AG09319 (cell line): ENCODE measurements at places on chromosomes 3 and 15.

DNA sequence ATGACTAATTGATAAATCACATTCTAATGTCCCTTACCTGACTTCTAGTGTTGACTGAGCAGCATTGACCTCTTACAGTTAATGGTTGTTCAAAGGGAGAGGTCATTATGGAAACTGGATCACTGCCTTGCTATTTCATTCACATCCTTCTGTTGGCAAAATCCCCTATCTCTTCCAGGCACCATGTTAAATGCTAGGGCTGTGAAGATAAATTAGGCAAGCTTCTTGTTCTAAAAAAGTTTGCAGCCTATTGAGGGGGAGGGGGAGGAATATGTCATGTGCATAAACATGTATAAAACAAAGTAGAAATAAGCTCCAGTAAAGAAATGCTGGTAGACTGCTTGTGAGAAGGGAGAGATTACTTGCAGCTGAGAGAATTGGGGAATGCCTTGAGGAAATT, 84.8 kb upstream of the MLF1 start:
- no peak for DNase-seq

DNA sequence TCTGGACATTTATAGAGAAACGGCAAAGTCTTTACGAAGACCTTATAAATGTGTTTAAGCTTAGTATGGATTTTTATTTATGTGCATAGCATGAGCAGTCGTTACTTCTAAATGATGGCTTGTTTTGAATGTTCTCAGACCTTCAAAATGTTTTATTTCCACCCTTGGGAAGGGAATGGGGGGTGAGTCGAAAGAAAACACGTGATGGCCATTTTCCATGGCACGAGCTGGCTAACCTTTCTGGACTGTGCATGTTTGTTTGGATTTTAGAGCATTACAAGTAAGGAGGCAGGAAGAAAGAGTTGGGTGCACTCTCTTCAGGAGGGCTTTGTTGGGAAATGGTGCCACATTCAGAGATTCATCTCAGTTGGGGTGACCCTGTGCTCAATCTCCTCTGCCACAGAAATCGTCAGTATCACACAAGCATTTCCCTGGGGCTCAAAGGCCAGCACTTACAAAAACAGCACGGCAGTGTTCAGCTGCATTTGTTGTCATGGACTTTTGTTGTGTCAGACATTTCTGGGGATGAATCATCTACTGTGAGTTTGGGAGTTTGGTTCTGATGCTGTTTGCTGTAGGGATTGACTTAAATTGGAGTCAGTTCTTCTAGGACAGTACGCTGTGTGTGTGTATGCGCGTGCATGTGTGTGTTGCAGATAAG, 52.3 kb upstream of the ADAMTS9 start:
- no peak for DNase-seq

GRCh38 chr3:41301548-41301947, 102.2 kb downstream of the CTNNB1 start:
- no peak for DNase-seq

DNA sequence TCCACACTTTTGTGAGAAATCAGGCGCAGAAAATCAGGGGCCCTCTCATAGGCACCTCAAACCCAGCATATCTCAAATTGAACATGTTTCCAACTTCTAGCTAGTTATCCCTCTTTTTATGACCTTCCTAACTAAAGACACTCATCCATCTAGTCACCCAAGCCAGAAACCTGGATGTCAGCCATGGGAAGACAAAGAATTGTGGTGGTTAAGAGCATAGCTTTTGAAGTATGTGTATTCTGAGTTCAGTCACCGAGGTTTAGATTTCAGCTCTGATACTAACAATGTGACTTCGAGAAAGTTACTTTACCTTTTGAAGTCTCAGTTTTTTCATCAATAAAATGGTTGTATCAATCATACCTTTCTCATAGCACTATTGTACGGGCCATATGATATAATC, 495.5 kb downstream of the NLGN1 start:
- no peak for DNase-seq

DNA sequence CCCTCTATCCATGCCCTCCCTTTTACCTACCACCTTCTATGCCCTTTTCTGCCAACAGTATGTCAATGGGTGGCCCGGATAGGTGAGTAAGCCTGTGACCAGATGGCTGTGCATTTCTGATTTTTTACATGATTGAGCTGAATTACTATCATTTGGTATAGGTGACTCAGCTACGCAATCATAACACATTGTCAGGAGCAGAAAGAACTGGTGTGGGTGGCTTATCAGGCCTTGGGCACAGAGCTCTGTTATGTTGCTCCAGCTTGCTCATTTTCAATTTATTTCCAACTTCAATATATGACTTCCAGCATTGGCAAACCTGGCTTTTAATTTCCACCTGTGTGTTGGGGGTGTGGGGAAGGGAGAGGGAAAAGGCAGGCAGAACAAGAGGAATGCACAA, 86.6 kb upstream of the AGBL1 start:
- no peak for DNase-seq

GRCh38 chr3:174651951-174652350, 207.2 kb upstream of the NAALADL2 start:
- DNase-seq = no peak

- no peak for DNase-seq
These were observed 38.5 kb upstream of the MELTF start for GRCh38 chr3:197068077-197068476.

GRCh38 chr3:71718072-71718471, 7.1 kb downstream of the EIF4E3 start:
- DNase-seq = no peak

DNA sequence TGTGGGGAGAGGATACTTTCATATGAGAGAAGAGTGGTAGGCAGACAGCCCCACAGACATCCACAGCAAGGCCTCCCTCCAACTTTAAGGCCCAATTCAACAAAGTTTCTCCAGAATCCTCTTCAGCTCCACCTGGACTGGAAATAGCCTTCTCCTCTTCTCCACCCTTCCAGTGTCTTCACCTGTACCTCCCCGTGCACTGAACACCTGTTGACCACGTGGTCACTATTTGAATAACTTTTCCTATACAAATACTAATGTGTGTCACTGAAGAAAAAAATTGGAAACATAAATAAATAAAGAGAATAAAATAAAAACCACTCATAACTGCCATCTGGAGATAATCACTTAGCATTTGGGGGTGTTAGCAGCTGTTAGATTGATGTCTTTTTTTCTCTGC, 52.9 kb downstream of the CCNL1 start:
- no peak for DNase-seq

- DNase-seq = no peak
These were observed 62.5 kb downstream of the SLCO3A1 start for GRCh38 chr15:91916051-91916450.

GRCh38 chr3:62376454-62376720, 3.0 kb upstream of the FEZF2 start:
- no peak for DNase-seq

DNA sequence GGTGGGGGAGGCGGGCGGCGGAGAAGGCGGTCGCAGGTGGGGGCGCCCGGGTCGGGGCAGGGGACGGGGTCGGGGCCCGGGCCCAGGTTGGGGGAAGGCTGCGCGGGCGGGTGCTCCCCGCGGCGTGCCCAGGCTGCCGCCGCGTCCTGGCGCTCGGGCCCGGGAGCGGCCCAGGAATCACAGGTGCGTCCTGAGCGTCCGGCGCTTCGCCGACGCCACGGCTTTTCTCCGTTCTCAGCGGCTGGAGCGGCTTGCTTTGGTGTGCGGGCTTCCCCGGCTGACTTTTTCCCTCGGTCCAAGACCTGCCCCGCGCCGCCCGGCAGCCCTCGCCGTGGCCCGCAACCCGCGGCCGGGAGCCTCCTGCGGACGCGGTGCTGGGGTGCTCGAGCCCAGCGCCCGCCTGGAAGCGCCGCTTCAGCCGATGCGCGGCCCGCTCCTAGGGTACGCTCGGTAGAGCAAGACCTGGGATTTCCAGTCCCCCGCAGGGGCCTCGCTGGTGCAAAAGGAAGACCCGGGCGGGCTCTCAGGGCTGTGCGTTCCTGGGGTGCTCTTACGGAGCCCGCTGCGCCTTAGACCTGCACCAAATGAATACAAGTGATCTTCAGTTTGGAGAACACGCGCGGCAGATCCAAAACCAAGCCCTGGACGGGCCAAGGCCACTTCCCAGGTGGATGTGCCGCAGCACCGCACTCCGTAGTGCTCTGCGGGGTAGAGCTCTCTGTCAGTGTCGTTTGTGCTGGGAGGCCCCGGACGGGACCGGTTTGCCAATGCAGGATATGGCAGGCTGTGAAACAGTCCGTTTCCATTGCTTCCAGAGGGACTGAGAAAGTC, 639 bp downstream of the NIPA1 start:
- DNase-seq = no peak

DNA sequence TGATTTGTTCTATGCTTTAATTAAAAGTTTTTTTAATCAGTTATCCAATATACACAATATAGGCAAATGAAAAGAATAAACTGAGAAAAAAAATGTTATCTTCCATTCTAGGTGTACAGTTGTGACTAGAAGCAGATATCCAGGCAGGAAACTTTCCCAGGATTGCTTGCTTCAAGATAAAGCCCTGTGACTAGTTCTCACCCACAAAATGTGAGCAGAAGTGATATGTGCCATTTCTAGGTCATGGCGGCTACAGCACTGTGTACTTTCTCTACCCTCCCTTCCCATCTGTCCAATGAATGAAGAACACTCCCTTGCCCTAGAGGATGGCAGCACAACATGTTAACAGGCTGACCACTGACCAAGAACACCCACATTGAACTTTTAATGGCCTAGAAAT, 110.5 kb upstream of the STT3B start:
- no peak for DNase-seq

- no peak for DNase-seq
These were observed 769.8 kb upstream of the NECTIN3 start for GRCh38 chr3:110301781-110302180.

DNA sequence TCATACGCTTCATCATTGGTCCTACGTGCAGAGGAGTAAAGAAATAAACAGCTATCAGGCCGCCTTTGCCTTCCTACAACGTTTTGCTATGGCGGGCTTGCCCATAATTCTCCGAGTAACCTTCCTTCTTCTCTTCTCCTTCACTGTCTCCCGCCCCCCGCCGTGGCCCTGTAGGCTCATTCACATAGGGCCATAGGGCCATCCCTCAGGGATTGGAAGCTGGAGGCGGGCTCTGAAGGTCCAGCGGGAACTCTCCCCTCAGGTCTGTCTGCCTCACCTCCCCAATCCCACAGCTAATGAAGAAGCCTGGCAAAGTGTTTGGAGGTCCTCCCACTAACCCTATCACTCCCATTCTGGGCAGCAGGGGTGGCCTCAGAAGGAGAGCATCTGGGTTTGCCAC, 43.6 kb downstream of the SEMA5B start:
- no peak for DNase-seq

- peak; percentile 51 for DNase-seq
These were observed 38.2 kb downstream of the PCSK6 start for GRCh38 chr15:101451266-101451799.

- no peak for DNase-seq
These were observed 18.4 kb downstream of the LRCH3 start for GRCh38 chr3:197809356-197810020.

- no peak for DNase-seq
These were observed 33.8 kb downstream of the COL6A5 start for GRCh38 chr3:130379274-130379673.

DNA sequence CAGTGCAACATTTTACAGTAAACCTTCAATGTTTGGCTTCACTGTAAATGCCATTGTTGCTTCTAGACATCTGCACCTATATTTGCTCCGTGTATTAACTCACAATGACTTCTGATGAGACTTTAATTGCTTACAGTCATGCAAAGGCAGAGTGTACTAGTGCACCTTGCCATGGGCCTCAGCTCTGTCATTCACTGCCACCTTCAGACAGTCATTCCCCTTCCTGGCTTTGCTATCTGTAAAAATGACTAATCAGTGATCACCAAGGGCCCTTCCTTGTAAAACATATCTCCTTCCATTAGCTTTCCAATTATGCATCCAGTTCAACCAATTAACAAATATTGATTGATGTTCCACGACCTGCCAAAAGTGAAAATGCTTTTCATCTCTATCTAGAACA, 120.3 kb downstream of the ARRDC4 start:
- no peak for DNase-seq

GRCh38 chr15:84830036-84830435, 12.9 kb downstream of the ALPK3 start:
- DNase-seq = no peak

GRCh38 chr15:53565721-53566120, 193.7 kb downstream of the WDR72 start:
- DNase-seq = no peak

DNA sequence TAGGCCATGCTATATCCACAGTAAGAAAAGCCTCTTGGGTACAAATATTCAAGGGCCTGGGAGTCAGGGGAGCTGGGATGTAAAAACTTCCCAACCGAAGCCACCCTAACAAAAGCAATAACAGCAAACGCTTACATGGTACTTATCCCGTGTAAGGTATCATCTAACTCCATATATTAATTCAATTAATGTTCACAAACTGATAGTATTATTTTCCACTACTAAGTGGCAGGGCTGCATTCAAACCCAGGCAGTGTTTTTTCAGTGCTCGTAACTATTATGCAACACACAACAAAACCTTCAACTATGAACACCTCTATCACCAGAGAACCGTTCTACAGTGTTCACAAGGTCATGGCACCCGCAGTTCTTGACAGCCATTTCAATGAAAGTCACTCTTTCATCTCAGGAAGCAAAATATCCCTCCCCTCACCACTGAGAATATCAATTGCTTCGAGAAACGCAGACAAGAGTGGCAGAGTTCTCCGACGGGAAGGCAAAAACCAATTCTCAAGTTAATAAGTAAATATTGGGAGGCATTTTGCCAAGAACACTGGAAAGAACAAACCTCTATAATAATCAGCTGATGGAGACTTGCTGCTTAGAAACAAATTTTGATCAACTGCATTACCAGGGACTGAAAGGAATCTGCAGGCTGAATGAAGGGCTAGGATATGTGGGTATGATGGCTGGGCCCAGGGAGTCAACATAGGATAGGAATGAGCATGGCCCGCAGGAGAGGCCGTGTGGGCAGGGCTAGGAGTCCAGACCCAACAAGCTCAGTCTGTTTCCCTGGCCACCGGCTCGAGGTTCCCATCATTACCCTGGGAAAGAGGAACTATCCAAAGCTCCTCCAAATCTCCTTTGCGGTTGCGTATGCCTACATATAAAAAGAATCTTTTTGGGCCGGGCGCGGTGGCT, 72.3 kb downstream of the XXYLT1 start:
- no peak for DNase-seq

DNA sequence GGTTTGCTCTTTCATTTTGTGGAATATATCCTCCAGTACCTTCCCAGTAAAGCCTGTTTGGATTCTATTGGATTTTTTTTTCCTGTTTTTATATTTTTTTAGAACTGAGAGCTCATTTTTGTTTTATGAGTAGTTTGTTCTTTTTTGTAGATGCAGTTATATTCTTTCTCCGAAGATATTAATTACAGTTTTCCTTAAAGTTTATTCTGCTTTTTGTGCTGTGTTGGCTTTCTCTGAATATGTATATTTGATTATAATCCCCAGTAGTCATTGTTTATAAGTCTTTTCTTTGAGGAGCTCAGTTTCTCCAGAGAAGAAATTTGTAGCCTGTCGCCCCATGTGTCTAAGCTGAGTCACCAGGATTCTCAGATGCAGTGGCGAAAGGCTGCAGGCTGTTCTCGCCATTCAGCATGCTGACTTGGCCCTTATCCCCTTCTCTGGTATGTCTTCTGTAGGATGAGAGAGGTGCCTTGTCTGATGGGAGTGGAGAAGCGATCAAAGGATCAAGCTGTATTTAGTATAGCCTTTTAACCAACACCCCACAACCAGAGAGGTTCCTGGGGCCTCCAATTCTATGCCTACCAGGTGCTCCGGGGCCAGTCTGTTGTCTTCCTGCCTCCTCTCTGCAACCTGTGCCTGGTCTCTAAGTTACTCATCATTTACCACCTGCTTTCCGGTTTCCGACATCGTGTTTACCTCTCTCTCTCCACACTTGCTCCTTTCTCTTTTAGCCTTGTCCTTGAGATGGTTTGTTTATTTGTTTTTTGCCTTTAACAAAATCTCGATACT, 31.7 kb upstream of the MFSD1 start:
- no peak for DNase-seq

GRCh38 chr3:127250032-127250431, 37.8 kb downstream of the PRR20G start:
- no peak for DNase-seq
